ENCODE measurements at places on chromosomes 6 and 20.

DNA sequence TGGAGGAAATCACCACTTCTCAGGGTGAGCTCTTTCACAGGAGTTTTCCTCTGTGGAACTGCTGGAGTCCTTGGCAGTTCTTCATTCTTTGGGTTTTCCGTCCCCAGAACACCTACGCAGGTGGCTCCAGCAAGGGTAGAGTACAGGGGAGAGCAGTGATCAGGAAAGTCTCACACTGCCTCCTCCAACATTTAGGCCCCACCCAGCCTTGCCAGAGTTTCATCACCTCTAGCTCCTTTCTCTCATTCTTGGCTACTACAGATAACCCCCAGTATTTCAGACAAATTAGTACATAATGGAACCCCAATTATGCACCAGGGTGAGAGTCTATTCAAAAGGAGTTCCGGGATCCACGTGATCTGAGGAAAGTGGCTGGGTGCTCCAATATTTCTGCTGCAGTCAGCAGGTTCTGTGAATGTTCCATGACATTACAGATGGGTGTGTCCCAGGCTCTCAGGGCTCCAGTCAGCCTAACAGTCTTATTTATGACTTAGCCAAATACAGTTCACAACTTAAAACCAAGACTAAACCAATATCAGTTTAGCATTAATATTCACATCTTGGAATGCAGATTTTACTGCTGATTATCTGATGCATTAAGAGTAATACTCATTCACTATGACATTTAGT lies 44.6 kb downstream of the GPR63 start:
- no peak for DNase-seq

GRCh38 chr6:96286503-96286902 lies 235.1 kb upstream of the UFL1 start:
- DNase-seq: no peak

- DNase-seq: no peak
Measured at GRCh38 chr20:61072398-61072797, 179.7 kb upstream of the CDH4 start.

DNA sequence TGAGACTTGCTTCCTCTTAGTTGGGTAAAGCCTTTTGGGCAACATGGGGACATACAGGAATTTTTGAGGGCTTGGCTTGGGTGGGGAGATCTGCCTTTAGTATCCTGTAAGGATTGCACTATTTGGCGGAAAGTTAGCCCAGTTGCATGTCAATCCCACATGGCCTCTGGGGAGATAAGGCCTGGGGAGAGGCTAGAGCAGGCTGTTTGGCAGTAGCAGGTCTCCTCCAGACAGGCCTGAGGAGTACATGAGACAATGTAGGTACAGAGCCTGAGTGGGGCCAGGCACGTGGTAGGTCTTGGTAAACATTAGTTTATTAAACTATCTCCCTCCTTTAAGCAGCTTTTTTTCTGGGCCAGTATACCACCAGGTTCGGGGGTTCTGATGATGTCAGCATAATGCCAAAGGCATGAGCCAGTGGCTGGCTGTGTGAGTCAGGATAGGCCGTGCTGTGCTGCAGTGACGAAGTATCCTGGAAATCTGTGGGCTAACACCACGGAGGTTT lies 147.9 kb downstream of the VEGFA start:
- DNase-seq: no peak

- no peak for DNase-seq
Measured at GRCh38 chr6:136127873-136128272, 122.2 kb downstream of the MTFR2 start.

DNA sequence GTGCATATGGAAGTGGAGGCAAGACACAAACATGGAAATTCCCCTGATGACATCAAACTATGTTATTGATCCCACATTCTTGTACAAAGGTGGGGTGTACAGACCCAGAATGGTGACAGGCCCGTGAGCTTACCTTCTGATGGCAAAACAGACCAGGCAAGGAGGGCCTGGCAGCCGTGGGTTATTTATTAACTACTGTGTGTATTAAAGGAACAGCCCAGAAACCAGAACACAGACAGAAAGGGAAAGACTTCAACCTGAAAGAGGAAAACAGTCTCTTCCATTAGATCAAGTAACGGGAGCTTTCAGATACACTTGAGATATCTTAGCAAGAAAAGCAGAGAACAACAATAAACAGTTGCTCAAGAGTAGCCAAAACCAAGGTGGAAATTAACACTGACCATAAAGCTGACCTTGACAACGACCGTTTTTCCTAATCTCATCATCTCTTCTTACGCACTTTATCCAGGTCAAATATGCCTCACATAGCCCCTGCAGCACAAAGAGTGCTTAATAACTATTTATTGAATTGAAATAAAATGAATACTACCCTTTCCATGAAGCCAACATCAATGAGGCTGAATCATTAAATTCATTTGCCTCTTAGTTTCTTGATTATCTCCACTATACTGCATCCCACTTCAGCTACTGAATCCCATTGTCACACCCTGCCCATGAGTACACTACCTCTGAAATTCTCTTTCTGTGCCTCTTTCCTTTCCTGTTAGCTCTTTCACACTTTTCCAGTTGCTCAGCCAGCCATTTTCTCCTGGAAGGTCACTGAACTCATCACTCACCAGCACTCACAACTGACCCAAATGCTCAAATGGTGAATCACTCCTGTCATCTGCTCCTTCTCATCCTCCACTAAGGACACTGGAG lies 67.4 kb downstream of the MOXD1 start:
- no peak for DNase-seq

DNA sequence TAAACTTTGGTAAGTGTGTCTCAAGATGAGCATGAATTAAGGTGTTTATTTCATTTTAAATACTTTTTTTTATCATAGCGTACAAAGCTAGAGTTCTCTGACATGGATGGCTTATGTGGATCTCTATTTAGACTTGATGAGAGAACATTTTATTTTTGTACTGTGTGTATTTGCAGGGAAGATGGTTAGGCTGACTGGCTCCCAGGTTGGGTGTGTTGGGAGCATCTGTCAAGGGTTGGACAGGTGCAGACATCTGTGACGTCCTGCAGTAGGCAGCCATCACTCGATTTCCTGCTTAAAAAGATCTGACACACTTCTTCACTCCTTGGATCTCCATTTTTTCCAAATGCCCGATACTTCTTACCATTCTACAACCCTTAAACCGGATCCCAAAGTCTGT lies 221.9 kb upstream of the QKI start:
- DNase-seq: no peak

DNA sequence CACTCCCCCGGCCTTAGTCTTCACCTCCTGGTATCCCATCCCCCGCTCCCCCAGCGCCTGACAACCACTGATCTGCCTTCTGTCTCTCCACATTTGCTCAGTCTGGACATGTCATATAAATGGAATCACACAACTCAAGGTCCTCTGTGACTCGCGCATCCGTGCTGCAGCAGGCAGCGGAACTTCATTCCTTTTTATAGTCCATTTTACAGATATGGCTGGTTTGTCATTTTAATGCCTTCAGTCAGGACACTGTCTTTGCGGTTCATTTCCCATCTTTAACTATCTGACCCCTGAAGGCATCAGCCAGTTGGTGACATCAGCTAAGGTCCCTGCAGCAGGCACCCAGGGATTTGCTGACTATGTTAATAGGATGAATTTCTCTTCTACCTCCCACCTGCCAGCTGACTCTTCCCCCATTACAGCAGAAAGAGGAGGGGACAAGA lies 125.7 kb downstream of the ZMYND8 start:
- no peak for DNase-seq

- no peak for DNase-seq
Measured at GRCh38 chr6:133806382-133807140, 82.4 kb upstream of the TCF21 start.
